ENCODE measurements at places on chromosomes 3 and 15.

- no peak for DNase-seq
These were observed 24.6 kb downstream of the SEMA5B start for GRCh38 chr3:123002749-123003497.

GRCh38 chr15:68725736-68726135, 95.0 kb downstream of the ANP32A start:
- no peak for DNase-seq

DNA sequence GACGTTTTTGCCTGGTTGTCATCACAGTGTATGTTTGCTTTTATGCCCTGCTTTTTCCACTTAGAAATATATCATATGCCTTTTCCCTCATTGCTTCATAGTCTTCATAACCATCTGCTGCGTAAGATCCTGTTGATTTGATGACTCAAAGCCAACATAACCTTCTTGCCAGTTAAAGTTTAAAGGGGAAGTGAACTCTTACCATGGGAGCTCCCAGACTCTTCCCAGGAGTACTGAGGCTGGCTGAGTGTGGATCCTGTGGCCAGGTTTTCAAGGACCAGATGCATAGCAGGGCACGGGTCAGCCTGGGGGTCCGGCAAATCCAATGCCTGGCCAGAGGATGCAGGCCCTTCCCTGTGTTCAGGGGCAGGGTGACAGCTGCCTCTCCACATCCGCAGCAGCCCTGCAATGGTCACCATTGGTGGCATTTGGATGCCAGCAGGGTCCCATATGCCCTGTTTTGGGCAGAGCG, 42.0 kb upstream of the SACM1L start:
- DNase-seq, result no peak

GRCh38 chr3:129383292-129383860, 45.1 kb downstream of the EFCAB12 start:
- DNase-seq, result peak; percentile 71

DNA sequence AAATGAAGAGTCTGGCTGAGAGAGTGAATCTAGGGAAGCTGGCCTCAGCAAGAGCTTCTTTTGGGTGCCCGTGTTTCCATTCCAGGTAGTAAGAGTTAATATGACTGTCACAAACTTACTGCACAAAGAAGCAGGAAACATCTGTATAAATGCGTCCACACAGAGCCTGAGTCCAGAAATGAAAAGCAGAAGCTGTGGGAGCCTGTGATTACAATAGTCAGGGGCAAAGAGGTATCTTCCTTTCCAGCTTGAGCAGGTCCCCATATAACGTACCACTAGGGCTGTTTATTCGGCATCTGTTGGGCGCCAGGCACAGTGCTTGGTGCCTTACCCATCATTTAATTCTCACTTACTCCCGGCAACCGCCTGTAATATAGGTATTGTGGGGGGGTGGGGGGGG, 40.5 kb upstream of the B3GNT5 start:
- DNase-seq, result no peak

- no peak for DNase-seq
These were observed 327.1 kb downstream of the SATB1 start for GRCh38 chr3:18097989-18098388.

GRCh38 chr15:58839485-58839884, 68.4 kb downstream of the MINDY2 start:
- no peak for DNase-seq

- DNase-seq, result no peak
These were observed 57.4 kb downstream of the UMPS start for GRCh38 chr3:124787476-124788195.

DNA sequence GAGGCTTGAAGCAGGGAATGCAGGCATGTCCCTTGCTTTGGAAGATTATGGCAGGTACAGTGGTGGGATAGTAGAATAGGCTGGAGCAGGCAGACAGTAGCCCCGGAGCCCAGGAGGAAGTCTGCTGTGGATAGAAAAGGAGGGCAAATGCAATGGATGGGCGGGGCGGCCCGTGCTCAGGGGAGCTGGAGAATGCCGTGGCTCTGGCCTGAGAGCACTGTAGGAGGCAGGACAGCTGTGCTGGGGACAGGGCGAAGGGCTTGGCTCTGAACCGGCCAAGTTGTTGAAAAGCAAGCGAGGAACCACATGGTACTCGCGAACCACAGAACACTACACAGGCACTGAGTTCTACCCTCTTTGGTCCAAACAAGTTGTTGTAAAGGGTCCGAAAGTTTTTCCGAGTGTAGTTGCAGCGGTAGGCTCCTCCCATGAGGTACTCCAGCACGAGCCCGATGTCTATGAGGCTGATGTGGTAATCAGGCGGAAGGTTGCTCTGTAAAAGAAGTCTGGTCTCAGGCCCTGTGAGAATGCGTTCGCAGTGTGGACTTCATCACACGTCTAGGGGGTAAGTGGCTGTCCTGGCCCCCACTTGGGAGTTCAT, 54.7 kb downstream of the TRPM1 start:
- DNase-seq, result no peak

GRCh38 chr15:37877851-37878741, 56.3 kb upstream of the TMCO5A start:
- DNase-seq, result no peak

DNA sequence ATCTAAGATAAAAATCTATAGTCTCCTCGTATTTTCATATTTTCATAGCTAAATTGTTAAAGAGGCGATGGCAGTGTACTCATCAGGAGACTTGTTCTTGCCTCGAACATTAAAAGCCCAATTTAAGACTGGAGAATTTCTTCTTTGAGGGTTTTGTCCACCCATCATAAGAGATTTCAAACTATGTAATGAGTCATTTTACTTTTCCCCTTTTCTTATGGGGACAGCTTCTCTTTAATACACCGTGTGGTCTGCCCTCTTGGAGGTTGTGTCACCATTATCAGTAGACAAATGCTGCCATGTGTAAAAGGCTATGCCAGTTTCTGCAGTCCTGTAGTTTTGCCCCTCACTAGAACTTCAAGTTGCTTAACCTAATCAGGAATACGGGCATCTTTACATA, 16.9 kb downstream of the TGFBR2 start:
- no peak for DNase-seq

DNA sequence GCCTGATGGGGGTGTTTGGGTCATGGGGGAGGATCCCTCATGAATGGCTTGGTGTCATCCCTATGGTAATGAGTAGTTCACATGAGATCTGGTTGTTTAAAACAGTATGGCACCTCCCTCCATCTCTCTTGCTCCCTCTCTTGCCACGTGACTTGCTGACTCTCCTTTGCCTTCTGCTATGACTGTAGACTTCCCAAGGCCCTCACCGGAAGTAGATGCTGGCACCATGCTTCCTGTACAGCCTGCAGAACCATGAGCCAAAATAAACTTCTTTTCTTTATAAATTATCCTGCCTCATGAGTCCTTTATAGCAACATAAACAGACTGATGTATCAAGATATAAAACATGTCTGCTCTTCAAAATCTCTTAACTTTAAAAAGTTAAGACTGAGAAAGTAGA, 96.1 kb downstream of the TFDP2 start:
- DNase-seq, result no peak

DNA sequence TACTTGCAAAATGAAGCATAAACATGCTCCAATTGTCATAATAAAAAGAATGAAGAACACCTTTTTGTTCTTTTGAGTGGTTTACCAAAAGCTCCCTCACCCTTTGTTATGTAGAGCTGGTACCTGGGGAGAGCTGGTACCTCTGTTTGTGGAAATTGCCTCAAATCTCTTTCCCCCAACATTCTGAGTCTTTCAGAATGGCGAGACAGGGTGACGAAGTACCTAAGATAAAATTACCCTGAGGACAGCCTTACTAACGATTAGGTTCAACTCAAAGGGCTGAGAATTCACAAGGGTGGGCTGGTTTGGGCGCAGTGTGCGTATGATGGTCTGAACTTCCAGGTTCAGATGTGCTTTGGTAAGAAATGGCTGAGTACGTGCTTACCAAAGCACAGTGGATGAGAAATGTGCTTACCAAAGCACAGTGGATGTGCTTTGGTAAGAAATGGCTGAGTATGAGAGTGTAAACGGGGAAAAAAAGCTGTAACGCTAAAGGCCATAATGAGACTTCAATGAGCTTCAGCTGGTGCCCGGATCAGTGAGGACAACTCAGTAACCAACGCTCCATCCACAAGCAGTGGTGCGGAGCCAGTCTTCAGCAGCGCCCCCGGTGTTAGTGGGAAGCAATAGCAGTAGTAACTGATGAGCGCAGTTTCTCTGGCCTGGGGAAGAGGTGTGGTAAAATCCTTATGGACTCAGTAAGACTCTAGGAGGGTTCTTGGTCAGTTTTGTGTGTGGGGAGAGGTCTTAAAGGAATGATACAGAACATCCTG, 72.3 kb upstream of the LRIG1 start:
- no peak for DNase-seq

- no peak for DNase-seq
These were observed 18.2 kb upstream of the EOGT start for GRCh38 chr3:69031635-69032034.

GRCh38 chr15:38740206-38740605, 175.6 kb upstream of the RASGRP1 start:
- DNase-seq, result no peak

- DNase-seq, result no peak
These were observed 684.2 kb upstream of the CFAP20DC start for GRCh38 chr3:59734061-59734460.

GRCh38 chr3:8464668-8465067, 37.0 kb upstream of the LMCD1 start:
- no peak for DNase-seq

DNA sequence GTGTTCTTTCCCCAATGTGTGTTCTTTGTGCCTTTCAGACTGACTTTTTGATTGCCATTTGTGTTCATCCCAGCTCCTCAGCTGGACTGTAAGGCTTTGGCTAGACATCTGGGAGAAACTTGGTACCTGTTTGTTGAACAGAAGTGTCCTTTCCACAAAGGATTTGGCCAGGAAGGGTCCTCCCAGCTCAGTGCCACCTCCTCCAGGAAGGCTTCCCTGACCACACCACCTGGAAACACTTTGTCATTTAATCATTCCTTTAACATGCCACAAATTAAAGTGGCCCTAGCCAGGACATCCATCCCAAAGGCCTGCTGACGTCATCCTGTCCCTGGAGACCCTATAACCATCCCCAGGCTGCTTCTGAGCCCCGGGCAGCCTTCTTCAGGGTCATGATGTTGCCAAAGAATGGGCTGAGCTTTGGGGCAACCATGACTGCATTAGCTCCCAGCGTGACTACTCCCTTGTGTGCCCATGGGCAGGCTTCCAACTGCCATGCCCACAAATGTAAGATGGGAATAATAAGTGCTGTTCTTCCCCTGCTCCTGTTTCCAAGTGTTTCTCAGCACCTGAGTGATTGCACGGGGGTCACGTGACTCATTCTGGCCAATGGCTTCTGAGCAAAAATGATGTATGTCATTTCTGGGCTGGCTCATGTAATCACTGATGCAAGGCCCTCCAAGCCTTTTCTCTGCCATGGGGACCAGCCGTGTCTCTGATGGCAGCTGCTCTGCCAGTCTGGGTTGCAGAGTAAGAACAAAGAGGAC, 112.5 kb upstream of the SMAD3 start:
- no peak for DNase-seq

GRCh38 chr15:58361273-58361759, 70.5 kb upstream of the LIPC start:
- peak; percentile 46 for DNase-seq

DNA sequence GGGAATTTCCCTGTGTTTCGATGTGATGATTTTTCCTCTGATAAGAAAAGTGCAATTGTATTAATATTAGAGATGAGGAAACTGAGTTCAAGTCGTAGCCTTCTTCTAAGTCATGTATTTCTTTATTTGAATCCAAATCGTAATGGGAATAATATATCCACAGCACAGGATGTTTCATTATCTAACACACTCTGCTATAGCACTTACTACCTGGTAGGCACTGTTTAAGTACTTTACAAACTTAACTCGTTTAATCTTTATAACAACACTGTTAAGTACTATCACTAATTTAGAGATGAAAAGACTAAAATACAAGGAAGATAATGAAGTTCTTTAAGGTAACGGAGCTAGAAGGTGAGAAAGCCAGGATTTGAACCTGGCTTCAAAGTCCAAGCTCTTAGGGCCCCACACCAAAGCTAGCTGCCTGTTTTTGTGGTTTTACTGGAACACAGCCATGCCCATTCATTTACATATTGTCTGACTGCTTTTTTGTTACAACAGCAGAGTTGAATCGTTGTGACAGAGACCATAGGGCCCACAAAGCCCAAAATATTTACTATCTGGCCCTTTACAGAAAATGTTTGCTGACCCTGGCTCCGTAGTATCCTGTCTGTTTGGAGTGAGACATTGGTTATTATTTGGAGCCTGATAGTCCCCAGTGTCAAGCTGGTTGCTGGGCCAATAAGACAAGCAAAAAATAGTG, 9.6 kb upstream of the ATP13A3 start:
- DNase-seq, result no peak

GRCh38 chr15:50024281-50024680, 94.8 kb downstream of the ATP8B4 start:
- DNase-seq, result no peak

DNA sequence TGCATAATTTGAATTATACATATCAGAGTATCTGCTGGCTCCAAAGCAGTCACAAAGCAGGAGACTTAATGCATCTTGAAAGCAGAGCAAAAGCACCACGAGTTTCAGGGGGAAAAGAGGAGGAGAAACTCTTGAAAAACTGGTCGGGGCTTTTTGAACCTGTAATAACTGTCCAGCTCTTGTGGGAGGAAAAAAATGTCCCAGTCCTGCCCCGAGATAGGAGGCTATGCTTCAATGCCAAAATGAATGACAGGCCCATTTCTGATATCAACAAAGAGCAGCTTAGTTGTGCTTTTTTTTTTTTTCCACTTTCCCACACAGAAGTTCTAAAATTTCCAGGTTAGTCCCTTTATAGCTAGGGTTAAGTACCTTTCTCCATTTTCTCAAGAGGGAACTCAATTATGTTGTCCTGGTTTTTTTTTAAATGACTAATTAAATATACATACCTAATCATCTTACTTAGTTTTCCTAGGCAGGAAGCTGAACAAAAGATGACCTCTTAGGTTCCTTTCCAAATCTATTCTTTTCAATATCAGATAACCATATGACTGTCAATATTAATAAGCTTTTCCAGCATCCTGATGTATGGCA, 120.2 kb downstream of the TFDP2 start:
- no peak for DNase-seq

DNA sequence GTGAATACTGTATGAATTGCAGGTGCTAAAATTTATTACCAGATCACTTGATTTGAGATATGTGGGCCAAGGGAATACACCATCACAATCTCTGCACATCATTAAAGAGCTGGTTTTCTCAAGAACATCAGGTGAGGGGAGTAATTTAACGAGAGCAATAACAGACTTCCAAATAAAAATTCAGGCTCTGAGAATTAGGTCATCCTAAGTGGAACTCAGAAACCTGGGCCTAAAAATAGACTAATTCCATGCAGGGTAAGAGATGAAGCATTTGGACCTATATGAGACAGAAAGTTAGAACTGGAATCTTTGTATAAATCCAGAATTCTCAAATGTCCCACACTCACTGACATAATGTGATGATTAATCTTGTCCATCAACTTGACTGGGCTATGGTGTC, 331.1 kb downstream of the ZNF621 start:
- DNase-seq, result no peak

DNA sequence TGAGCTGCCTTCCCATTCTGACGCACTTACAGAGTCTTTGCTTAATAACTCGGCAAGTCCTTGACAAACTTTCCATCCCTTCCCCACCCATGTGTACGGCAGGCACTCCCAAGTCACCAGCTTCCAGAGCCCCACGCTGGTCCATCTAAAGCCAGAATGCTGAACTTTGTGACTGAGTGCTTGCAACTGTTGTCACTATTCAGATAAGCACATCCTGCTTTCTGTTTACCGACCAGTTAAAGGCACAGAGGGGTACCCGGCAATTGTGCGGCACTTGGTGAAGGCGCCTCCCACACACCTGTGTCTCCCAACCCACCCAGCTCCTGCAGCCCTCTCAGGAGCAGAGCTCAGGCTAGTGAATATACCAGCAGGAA, 430.6 kb downstream of the FOXP1 start:
- DNase-seq, result no peak

Data from NCI-H2107 (cell line).